Peyer's patch (tissue), 4 donors: ENCODE measurements at places on chromosomes 3 and 15.

- no peak for DNase-seq
Measured at GRCh38 chr3:5298453-5298852, 110.9 kb downstream of the EDEM1 start.

- DNase-seq: no peak
Measured at GRCh38 chr15:32831485-32831884, 113.7 kb downstream of the GREM1 start.

- no peak for DNase-seq
Measured at GRCh38 chr3:127668906-127669305, 3.8 kb upstream of the ABTB1 start.

DNA sequence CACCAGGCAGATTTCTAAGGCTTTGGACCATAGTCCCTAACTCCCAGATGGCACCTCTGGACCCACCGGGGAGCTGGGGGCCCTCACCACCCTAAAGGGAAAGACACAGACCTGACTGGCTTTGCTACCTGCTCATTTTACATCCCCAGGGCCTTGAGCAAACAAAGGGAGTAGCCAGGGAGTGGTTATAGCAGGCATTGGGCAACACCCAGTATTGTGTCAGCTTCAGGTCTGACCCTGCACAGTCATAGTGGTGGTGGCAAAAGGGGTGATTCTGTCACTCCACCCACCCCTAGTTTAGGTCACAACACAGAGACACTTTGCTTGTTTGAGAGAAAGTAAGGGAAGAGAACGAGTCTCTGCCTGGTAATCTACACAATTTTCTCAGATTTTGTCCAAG lies 352.5 kb downstream of the DIPK2A start:
- DNase-seq: no peak

- no peak for DNase-seq
Measured at GRCh38 chr15:38627689-38628277, 63.2 kb upstream of the RASGRP1 start.

GRCh38 chr3:54324103-54324502 lies 201.8 kb downstream of the CACNA2D3 start:
- DNase-seq: no peak

DNA sequence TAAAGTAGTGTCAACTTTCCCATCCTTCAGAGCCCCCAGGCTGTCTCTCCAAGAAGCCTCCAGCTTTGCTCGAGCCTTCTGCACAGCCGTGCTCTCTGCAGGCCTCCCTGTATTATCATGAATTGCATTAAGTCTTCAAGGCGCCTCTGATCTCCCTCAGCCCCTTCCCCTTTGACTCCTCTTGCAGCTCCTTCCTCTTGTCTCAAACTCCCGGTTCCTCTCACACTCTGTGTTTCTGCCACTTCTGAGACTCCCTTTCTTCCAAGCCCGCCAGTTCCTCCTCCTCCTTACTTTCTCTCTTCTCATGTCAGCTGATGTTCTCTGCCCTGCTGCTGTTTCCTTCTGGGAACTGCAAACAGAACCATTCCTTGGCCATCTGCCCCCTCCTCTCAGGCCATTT lies 418.8 kb downstream of the EPHB1 start:
- DNase-seq: no peak

DNA sequence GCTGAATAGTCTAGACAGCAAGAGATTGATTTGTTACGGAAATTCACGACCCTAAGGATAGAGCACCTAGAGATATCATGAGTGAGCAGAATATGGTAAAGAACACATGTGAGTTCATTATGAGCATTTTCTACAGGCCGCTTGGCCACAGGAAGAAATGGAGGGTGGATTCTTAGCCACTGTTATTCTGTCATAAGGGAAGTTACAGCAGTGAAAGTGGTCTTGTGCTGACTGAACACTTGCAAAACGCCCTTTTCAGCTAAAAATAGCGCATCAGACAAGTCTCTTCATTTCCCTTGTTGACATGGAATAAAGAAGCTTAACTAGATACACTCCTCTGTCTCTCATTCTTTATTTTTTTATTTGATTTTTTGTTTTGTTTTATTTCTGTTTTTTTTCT lies 19.8 kb downstream of the DGKG start:
- no peak for DNase-seq

GRCh38 chr3:197882586-197882985 lies 67.4 kb upstream of the RPL35A start:
- no peak for DNase-seq

DNA sequence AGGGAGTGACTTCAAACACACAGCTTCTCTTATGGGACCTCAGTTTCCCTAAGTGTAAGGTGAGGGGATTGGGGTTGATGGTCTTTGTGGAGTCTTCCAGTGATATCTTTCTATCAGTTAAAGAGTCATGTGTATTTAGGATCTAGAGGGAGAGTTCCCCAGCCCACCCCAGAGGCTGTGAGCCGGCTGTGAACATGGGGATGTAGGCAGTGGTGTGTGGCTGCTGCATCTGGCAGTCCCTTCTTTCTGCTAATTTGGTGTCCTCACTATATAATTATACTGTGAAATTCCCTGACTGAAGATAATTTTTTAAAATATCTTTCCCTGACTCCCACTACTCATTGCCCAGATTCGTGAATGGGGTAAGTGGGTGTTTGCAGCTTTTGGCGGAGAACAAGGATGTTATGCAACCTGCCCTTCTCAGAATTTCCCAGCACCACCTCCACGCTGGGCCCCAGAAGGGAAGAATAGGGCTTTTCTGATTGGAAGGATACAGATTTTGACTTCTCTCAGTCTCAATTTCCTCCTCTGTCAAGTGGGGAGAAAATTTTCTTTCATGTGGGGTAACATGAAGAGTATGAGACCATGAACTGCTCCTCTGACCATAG lies 79.0 kb upstream of the RASGRF1 start:
- DNase-seq: no peak

- DNase-seq: no peak
Measured at GRCh38 chr15:72464251-72464650, 9.9 kb upstream of the ARIH1 start.

GRCh38 chr15:84810073-84810840 lies 6.9 kb upstream of the ALPK3 start:
- no peak for DNase-seq
